Stimulated activated CD8-positive, alpha-beta memory T cell treated with anti-CD3 and anti-CD28 coated beads, Interleukin-4, amount 100 ng/mL, for 4 hours (primary cell): ENCODE measurements at places on chromosomes 7 and 10.

DNA sequence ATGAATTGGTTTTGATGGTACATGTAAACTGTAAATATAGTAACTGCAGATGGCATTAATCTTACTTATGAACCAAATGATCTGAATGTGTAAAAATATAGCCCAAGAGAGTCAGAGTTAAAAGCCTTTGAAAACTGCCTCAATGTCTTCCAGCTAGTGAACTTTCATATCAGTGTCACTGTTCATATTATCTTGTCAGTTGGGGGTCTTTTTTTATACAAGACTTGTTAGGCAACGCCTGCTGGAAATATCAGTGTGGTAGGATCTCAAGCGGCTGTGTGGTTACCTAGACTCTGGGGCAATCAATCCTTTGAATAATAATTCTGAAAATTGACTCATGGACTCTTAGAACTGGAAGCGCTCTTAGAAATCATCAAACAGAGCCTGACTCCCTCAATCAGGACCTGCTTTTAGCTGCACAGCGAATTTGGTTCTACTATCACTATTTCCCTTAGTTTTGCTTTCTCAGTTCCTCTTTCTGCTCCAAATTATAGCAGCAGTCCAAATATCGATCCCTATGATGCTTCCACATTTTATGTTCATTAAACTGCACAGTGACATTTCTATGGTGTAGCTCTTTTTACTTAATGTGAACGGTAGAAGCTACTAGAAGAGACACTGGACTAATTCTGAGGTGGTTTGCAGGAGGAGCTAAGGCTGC lies 100.1 kb upstream of the COL1A2 start:
- DNase-seq = no peak

DNA sequence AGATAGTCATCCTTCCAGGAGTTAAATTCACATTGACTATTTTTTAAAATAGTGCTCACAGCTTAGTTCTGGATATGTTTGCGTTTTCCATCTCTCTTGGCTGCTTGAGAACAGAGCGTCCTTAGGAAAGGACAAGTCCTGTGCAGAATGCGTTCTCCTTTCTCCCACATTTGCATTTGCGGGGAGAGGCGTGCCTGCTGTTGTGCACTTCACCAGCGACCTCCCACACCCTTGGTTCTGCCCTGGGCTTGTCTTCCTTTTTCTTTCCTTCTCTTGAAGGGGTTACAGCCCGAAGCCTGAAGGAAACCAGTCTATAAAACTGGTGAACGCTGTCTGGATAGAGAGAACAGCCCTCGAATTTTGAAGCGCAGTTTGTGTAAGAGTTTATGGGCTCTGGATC lies 367.1 kb downstream of the DPP6 start:
- DNase-seq = no peak

- no peak for DNase-seq
Measured at GRCh38 chr10:79021331-79021907, 47.3 kb upstream of the ZMIZ1 start.

GRCh38 chr7:20491284-20491683 lies 124.2 kb upstream of the ABCB5 start:
- no peak for DNase-seq

DNA sequence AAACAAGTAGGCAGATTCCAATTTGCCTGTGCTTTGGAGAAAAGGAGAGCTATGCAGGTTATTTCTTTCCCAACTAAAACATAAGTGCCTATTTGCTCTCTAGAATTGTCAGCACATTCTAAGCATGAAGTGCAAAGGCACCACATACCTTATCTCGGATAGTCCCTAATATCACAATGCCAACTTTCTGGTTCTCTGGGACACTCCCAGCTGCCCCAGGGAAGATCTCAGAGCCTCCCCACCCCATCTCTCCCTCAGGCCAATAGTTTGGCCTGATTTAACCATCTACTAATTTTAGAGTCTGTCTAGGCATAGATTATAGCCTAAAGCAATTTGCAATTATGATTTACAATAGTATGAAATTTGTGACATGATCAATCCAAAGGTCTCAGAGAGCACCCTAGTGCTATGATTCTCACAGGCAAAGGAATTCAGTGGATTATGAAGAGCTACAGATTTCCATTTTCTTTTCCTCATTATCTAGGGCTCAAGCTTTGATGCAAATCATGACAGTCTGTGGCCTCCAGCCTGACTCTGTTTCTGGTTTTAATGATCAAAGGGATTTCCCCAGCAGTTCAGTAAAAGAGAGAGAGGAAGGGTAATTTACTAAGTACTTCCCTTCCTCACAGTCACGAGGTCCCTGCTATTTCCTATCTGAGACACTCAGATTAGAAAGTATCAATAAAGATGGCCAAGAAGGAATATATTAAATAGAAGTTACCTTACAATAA lies 29.0 kb upstream of the IL6 start:
- DNase-seq = no peak

DNA sequence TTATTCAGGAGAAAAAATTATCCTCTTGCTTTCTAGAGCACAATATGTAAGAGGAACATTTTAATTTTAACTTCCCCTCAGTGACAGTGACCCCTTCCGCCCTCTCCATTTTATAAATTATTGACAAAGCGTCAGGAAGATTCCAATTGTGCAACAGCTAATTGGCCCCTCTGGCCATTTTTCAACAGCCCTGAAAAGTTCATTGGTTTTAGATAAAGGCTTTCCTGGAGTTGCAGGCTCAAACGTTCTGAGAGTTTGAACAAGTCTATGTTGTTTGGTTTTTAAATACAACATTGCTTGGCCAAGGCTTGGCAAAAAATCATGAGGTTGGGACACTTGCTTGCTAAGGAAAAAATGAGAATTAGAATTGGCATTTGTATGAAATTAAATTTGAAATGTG lies 422.2 kb upstream of the ANKRD30A start:
- DNase-seq = no peak

GRCh38 chr7:106180721-106181120 lies 68.6 kb upstream of the SYPL1 start:
- DNase-seq = no peak

- no peak for DNase-seq
Measured at GRCh38 chr10:20446561-20447193, 450.4 kb downstream of the NEBL start.

GRCh38 chr10:117441812-117442443 lies 66.7 kb upstream of the PDZD8 start:
- DNase-seq = no peak

GRCh38 chr10:9010093-9010492 lies 955.6 kb downstream of the GATA3 start:
- peak; percentile 4 for DNase-seq

DNA sequence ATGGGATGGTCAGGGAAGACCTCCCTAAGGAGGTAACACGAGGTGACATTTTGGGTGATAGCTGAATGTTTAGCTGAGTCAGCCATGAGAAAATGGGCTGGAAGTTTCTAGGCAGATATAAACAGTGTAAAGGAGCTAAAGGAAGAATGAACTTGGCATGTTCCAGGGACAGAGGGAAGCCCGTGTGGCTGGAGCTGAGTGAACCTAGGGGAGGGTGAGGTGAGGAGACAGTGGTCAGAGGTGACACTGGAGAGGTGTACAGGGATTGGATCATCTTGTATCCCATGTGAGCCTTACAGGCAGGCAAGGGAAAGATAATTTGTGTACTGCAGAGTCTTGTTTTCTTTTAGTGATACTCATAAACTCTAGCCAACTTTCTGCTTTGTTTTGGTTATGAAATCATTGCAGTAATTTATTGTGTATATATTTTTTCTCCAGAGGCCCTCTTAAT lies 1.8 kb downstream of the STARD3NL start:
- DNase-seq = no peak

DNA sequence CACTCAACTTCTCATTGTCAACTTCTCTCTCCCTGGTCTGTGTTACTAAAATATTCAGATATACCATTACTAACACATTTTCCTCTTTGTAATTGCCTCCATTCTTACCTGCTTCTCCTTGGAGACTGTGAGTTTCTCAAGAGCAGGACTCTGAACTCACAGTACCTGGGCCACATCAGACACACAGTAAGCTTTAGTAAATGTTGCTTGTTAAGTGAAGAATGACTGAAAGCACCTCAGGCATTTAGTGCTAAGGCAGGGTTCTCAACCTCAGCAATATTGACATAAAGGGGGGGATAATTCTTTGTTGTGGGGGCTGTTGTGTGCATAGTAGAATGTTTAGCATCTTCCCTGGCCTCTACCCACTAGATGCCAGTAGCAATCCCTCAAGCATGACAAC lies 72.0 kb upstream of the RAB11FIP2 start:
- DNase-seq = no peak

GRCh38 chr10:86963341-86963919 lies 4.9 kb upstream of the ADIRF start:
- DNase-seq = no peak

GRCh38 chr10:65346466-65346865 lies 1579.4 kb upstream of the LRRTM3 start:
- no peak for DNase-seq

DNA sequence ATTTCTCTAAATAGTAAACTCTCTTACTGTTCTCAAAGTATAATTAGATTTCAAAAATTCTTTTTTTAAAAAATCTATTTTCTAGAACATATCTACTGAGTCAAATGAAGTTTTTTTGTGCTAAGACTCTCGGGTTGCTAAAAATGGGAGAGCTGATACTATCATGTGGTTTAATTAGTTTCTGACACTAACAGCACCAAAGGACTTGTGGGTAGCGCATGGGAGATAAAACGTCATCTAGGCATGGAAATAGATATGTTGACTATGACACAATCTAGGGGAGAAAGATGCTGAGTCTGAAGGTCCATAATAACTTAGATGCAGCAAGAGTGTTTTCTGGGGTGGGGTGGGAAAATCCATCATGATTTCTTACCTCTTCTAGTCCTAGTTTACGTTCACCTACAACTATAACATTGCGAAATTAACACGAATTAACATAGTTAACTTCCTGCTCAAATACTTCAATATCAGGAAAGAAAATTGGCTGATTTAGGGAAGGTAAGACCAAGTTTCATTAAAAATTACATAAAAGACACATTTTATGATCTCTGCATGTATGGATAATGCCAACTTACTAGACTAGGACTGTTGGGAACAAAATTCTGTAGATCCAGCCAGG lies 14.3 kb upstream of the ARMC3 start:
- no peak for DNase-seq

- no peak for DNase-seq
Measured at GRCh38 chr7:29946428-29947186, 43.0 kb downstream of the SCRN1 start.

DNA sequence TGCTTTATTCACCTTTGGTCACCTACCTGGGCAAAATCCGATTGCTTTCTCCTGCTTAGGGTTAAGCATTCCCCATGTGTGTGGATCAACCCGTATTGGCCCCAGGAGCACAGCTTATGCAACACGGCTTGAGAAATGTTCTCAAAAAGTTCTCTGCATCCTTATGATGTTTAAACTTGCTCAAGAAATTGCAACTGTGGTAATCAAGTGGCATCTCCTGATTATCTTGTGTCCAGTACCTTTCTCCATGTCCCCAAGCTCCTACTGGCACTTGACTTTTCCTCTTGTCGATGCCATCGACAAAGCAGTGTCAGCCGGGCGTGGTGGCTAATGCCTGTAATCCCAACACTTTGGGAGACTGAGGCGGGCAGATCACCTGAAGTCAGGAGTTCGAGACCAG lies 4.7 kb upstream of the PKD2L1 start:
- no peak for DNase-seq

DNA sequence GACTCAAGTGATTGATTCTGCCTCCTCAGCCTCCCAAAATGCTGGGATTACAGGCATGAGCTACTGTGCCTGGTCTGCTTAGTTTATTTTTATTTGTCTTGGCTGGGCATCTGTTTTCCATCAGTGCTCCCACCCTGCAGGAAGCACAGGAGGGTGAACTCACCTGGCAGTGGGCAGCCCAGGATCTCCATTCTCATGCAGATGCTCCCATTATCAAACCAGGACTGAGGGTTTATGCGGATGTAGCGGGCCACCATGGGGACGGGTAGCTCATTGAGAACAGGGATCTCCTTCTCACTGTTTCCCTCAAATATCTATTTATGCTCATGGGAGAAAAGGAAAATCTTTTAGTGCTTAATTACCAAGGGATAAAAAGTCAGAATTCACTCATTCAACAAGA lies 93.8 kb downstream of the CPXM2 start:
- no peak for DNase-seq

- no peak for DNase-seq
Measured at GRCh38 chr10:132789659-132790148, 3.8 kb upstream of the NKX6-2 start.

- DNase-seq = no peak
Measured at GRCh38 chr10:51000976-51001375, 73.3 kb upstream of the PRKG1 start.

DNA sequence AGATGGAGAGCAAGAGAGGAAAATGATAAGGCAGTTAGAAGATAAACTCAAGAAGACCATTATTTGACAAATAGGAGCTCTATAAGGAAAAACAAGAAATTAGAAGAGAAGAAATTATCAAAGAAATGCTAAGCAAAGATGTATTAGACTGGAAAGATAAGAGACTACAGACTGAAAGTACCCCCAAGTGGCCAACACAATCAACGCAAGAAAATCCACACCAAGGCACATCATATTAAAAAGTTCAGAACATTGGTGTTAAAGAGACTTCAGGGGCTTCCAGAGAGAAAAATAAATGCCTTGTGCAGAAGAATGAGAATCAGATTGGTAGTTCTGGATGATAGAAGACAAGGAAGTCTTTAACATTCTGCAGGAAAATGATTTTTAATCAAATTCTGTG lies 46.0 kb downstream of the SH2D4B start:
- no peak for DNase-seq

DNA sequence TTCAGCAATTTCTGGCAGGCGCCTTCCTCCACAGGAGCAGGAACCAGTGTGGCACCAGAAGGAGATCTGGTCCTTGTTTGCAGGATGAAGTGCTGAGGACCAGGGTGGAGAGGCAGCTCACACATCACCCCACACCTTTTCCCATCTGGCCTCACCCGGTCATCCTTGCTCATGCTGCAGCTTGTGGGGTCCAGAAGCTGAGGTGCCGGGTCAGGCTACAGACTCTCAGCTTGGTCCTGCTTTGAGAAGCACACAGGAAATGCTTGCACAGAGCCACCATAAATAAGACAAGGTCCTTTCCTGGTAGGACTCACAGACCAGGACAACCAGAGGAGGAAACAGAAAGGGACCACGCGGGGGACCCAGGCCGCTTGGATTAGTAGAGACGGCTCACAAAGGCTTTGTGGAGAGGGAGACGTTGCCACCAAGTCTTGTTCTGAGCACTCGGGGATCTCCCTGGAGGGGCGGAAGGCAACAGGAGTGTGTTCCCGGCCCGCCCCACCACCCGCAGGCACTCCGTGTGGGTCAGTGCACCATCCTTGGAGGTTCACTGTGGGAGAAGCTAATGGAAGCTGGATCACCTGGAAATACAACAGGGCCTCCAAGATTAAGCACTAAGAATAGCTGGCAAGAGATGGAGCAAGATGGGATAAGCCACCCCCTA lies 29.6 kb upstream of the EN2 start:
- DNase-seq = no peak

DNA sequence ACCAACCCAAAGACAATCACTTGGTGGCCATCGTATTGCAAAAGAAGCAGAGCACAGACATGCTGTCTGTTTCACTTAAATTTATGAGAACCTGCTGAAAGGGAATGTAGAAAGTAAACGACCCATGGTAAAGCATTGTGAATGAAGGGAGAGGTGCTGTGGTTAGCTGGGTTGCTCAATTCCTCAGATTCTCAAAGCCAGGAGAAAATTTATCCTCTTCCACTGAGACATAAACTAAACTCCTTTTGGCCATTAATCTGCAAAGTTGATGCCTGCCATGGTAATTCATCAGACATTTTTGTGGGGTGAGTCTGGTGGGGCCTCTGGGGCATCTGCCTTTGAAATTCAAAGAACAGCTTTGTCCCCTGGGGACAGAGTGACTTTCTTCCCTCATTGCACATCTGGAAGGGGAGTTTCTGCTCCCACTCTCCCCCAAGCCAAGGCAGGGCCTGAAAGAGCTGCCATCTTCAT lies 951.0 kb downstream of the LRMDA start:
- DNase-seq = no peak
